ENCODE measurements at places on chromosomes 3 and 15.

- no peak for DNase-seq
These were observed 15.7 kb downstream of the RFT1 start for GRCh38 chr3:53114412-53115074.

DNA sequence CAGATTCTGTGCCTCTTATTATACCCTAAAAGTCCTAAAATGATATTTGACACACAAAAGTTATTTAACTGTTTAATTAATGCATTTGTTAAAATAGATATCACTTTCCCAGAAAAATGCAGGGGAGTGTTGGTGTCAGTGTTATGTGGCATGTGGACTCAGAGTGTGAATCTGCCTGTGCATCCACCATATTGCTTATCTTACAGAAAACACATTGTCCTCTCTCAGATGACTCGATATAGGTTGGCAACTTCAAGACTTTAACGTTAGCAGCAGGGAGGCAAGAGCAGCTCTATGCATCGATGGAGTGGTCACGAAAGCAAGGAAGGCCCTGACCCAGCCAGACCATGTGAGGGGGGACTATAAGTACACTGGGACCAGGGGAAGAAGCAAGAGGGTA lies 165.4 kb upstream of the DCBLD2 start:
- no peak for DNase-seq

DNA sequence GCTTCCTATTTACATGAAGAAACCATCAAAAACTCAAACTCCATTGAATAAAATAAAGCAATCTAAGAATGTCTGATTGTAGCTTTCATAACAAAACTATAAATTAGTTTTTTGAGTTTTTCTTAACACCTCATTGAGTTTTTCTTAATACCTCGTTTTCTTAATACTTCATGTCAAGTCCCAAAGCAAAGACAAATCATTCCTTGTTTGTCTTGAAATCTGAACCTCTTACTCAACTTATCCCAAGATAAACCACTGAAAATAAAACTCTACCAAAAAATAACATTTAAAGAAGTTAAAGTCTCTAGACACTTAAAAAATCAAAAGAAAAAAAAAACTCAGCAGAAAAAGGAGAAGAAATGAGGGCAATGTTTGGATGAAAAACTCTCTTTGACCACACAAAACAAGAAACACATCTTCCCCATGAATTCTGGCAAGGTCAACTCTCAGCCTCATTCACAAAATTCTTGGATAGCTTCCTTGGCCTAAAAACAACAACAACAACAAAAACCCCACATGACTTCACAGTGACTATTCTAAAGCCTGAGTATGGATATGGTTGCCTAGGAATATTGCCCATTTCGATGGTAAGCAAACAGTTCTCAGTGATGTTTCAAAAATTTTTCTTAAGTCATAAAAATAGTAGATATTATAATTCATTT lies 38.2 kb downstream of the TMCC1 start:
- peak; percentile 79 for DNase-seq

GRCh38 chr3:100563228-100563627 lies 46.2 kb upstream of the ADGRG7 start:
- no peak for DNase-seq

DNA sequence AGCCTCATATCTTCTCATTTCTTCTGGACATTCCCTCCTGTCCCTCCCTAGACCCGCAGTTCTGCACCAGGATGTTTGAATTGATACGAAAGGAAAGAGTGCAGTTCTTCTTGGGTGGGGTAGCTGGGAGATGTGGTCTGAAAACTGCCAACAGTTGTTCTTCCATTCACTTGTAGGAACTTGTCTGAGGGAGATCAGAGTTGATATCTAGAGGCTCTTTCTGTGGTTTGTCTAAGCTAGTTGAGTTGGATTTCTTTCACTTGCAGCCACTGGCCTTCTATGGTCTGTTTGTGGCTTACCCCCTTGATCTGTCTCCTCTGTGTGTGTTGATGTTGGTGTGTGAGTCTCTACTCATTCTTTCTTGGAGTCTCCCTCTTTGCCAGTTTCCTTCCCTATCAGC lies 42.5 kb upstream of the PIK3CB start:
- no peak for DNase-seq

DNA sequence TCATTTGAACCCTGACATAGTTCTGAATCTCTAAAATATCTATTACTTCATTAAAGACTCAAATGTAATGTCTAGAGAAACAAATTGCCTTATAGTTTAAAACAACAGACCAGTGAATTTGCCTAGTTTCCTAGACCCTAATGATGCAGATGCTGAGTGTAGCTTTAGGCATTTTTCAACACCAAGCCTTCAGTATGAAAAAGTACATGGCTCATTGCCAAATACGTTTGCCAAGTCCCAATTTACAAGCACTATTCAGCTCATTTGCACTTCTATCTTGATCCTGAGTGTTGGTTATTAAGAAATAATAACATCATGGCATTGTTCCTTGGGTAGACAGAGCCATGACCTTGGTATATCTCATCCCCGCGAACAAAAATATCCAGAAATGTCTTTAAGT lies 46.8 kb downstream of the EOMES start:
- peak; percentile 50 for DNase-seq

- no peak for DNase-seq
These were observed 35.5 kb downstream of the CYFIP1 start for GRCh38 chr15:22944651-22945050.

DNA sequence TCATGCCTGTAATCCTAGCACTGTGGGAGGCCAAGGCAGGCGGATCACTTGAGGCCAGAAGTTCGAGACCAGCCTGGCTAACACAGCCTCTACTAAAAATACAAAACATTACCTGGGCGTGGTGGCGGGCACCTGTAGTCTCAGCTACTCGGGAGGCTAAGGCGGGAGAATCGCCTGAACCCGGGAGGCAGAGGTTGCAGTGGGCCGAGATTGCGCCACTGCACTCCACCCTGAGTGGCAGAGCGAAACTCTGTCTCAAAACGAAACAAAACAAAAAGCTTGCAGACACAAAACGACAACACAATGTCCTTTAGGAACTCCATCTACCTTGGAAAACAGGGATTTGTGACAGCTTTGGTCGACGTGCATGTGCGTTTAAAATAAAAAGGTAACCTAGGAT lies 716 bp upstream of the KLHL24 start:
- DNase-seq = no peak

DNA sequence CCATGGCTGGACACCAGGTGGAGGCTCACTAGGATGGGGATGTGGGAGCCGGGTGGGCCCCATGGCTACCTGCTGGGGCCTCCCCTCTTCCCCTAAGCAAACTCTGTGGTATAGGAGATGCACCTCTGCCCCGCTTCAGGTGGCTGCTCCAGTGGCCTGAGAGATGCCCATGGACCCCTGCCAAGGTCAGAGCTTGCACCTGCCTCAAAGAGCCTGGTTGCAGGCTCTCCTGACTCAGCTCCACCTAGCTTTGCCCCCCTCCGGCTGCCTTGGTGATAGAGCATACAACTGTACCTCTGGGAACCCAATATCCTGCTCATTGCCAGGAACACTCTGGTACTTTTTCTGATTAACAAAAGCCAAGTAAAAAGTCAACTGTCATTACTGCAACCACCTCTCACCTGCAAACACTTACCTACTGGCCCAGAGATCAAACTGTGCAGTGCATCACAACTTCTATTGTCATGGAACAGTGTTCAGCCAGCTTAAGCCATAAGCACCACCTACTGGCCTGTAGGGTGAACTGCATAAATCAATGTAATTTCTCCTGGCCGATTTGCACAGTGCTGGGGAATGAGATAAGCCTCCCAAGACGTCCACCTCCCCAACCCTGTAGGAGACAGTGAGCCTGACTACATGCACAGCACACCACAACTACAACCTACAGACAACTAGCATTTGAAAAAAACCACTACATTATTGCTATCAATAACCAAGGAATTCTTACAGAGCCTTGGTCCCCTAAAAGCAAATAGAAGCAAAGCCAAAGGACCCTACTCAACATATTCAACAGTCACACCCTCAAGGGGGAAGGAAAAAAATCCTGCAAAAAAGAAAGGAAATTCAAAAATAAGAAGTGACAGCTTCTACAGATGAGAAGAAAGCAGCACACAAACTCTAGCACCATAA lies 352.4 kb upstream of the ARHGEF26 start:
- DNase-seq = peak; percentile 54

DNA sequence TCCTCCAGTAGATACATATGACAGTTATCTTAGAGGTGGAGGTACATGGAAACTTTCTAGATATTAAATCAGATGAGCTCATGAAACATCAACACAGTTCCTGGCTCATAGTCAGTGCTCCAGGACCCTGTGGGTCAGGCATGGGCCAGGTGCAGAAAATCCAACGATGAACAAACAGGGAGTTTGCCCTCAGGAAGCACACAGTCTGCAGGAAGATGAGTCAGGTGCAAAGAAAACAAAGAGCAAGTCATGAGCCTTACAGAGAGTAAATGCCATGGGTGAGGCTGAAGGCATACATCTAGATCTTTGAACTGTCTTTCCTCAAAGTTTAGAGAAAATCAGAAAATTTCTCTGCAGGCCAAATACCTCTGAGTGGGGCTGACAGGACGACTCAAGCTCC lies 184.2 kb upstream of the TPM1 start:
- no peak for DNase-seq

GRCh38 chr3:168517249-168518071 lies 421.7 kb upstream of the GOLIM4 start:
- DNase-seq = no peak

GRCh38 chr3:31448882-31449243 lies 83.9 kb upstream of the STT3B start:
- no peak for DNase-seq

GRCh38 chr3:56899078-56899477 lies 97.3 kb upstream of the ARHGEF3 start:
- no peak for DNase-seq

DNA sequence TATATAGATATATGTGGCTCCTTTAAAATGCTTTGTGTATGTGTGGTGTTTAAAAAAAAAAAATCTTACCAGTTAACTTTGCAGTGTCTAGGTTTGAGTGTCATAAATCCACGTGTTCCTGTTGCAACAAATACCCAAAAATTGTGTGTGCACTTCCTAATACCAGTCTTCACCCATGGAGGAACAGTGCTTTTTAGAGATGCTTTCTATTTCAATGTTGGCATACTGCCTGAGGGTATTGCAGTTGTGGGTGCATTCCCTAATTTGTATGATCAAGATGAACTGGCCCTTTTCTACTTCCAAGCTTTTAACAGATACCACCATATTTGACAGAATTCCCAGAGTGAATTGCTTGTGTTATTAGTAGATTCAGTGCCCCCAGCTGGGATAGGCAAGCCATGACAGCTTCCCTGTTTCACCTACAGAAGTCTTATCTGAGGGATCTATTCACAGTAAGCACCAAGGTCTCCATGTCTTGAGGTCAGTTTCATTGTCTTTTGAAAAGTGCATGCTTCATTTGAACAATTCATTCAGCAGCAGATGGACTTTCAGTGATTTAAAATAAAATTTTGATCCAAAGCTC lies 68.9 kb upstream of the GOLGA6B start:
- DNase-seq = peak; percentile 20

- DNase-seq = no peak
These were observed 34.9 kb upstream of the POLR2M start for GRCh38 chr15:57671636-57672035.

DNA sequence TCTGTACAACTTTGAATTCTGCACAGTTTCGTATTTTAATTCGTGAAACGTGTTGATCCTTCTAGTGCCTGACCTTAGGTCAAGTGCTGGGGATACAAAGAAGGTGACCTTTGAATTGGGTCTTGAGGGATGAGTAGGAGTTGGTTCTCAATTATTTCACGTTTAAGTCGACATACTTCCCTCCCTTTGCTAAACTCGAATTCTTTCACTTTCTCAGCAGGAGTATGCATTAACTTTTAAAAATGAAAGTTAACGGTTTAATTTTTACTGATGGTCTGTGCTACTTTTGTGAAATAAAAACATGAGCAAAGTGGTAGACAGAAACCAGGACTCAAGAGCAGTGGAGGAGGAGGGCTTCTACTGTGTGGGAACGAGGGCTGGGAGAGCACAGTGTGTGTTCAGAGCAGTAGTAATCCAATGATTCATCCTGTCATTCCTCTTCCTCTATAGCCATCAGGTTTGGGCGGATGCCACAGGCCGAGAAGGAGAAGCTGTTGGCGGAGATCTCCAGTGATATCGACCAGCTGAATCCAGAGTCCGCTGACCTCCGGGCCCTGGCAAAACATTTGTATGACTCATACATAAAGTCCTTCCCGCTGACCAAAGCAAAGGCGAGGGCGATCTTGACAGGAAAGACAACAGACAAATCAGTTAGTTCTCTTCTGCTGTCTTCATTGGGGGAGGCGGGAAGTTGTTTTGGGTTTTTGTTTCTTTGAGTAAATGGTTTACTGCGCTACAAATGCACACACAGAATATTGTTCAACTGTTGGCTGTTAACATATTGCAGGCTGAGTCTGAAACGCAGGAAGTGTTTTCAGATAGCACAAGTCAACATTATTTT lies 78.6 kb upstream of the TSEN2 start:
- peak; percentile 60 for DNase-seq

DNA sequence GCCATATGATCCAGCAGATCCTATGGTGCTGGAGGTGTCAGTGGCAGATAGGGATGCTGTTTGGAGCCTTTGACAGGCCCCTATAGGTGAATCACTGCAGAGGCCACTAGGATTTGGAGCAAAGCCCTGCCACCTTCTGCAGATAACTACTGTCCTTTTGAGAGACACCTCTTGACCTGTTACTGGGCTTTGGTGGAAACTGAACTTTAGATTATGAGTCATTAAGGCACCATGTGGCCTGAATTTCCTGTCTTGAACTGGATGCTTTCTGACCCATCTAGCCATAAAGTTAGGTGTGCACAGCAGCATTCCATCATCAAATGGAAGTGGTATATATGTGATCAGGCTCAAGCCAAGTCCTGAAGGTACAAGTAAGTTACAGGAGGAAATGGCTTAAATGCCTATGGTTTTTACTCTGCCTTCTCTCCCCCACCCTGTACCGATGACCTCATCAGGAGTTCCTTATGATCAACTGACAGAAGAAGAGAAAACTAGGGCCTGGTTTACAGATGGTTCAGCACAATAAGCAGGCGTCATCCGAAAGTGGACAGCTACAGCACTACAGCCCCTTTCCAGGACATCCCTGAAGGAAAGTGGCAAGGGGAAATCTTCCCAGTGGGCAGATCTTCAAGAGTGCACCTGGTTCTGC lies 565.6 kb upstream of the AGTR1 start:
- DNase-seq = no peak

DNA sequence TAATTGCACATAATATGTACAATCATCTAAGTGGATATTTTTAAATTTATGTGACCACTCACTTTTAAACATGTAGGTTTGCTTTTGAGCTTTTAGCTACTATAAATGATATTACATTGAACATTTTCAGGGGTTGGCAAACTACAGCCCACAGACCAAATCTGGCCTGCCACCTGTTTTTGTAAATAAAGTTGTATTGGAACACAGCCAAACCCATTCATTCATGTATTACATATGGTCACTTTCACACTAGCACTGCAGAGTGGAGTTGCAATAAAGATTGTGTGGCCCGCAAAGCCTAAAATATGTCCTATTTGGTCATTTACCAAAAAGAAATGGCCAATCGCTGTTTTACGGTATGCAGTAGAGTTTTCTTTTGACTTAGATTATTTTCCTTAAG lies 21.2 kb downstream of the CMTM7 start:
- no peak for DNase-seq

All from fibroblast of gingiva (primary cell).